ENCODE measurements at places on chromosomes 4 and X.

GRCh38 chr4:76830964-76831703 is 66.8 kb downstream of the SOWAHB start:
- DNase-seq: peak; percentile 94

- no peak for DNase-seq
These were observed 235.4 kb upstream of the FGF13 start for GRCh38 chrX:138946926-138947325.

DNA sequence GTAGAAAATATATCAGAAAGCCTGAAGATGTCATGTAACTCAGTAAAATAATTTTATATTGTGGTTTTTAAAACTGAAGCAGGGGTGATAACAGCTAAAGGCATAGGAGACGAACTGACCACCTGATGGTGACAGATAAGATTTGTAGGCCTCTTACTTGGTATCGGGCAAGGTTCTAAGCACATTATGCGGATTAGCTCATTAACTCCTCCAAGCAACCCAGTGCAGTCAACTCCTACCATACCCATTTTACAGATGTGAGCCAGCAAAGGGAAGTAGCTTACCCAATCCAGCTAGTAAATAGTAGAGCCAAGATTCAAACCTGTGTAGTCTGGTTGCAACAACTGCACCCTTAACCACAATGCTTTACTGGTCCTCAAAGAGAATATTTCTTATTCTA is 62.1 kb downstream of the CC2D2A start:
- no peak for DNase-seq

- no peak for DNase-seq
These were observed 160.4 kb downstream of the SHROOM3 start for GRCh38 chr4:76595435-76595834.

Data from LoVo (cell line).